ENCODE measurements at places on chromosomes 1 and 21.

DNA sequence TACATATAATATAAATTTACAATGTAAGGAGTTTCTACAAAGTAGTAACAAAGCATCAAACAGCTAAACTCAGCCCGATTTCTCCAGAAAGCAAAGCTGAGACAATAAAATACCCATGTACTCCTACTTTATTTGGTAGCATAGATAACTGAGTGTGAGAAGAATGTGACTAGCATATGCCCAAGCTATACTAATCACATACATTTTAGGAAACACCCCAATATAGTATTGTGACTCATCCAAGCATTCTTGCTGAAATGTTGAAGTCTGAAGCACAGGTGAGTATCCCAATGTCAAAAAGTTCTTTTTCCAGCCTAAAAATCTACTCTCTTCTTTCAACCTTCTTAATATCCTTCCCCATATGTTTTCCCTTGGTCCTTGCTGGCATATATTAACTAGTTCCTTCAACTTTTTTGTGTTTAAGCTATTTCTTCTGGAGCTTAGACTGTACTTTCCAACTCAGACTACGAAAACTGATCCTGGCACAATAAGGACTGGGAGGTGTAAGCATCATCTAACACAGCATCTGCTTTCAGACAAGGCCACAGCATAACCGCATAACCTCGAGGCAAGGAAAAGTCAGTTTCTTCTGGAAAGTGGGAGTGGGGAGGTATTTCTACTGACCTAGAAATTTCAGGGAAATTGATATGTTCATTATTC is 163.0 kb upstream of the RNPC3 start:
- no peak for DNase-seq

DNA sequence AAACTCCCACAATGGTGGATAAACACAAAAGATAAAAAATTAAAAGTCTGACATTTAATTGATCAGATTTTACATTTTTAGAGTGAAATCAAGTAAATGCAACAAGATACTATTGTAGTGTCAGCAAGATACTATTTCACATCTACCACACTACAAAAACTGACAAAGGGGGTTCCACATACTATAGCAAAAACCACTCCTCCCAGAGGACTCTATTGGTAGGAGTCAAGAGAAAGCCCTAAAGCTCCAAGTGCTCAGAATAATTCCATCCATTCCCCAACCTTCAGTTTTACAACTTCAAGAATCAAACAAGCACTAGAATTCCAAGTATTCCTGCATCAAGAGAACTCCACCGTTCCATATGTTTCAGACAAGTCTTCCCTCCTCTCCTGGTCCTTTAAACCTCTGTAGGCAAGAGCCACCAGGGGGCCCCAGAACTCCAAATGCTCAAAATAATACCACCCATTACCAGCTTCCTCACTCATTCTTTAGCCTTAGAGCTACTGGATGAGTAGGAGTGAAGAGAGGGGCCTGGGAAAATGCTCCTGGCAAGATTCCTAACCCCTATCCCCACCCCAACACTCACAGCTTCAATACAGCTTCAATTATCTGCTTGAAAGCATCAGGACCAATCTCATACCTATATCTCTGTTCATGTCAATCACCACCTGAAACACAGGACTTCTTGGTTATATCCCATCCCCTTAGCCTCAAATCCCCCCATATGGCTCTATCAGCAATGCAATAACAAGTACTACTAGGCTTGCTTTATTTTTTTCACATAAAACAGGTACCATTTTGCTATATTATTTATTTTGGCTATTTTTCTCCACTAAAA is 9.9 kb downstream of the TOR1AIP2 start:
- DNase-seq = no peak

GRCh38 chr1:244239261-244239770 is 188.2 kb downstream of the ZBTB18 start:
- no peak for DNase-seq

- no peak for DNase-seq
These were observed 134.0 kb upstream of the DPYD start for GRCh38 chr1:98054786-98055185.

- DNase-seq = no peak
These were observed 94.1 kb downstream of the SIK1 start for GRCh38 chr21:43332861-43333297.
